Uterus (tissue), 4 donors: ENCODE measurements at places on chromosomes 2 and 18.
A peak's percentile ranks its signal among the peaks of the same experiment; 100 is the strongest.

DNA sequence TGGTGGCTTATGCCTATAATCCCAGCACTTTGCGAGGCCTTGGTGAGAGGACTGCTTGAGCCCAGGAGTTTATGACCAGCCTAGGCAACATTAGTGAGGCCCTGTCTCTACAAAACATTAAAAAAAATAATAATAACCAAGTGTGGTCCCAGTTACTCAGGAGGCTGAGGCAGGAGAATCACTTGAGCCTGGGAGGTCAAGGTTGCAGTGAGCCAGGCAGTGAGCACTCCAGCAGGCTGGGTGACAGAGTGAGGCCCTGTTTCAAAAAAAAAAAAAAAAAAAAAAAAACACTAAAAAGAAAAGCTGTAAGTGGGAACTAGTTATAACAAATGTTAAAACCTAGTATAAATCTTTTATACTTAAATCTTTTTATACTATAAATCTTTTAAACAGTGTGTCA, 146.2 kb upstream of the ITGA4 start:
- no peak for DNase-seq

- DNase-seq, result no peak
Measured at GRCh38 chr18:49894517-49895226, 81.3 kb upstream of the ACAA2 start.

DNA sequence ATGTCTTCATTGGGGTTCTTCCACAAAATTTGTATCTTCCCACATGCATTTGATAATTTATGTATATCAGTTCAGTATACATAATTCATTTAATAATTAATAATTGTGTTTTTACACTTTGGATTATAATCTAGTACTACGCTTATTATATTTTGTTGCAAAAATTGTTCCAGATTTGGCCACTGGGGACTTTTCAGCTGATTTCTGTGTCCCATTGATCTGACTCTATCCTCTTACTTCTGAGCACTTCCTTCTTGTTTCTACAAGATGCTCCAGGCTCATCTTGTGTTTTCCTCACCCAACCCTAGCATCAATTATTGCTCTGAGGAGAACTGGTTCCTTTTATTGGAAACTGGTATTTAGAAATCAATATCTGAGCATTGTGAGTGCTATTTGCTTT, 215.3 kb upstream of the CDH19 start:
- no peak for DNase-seq

- no peak for DNase-seq
Measured at GRCh38 chr18:48402953-48403352, 6.2 kb downstream of the ZBTB7C start.

GRCh38 chr2:62774555-62775366, 69.2 kb downstream of the EHBP1 start:
- peak; percentile 20 for DNase-seq

- peak; percentile 79 for DNase-seq
Measured at GRCh38 chr2:73892631-73893329, at the start of gene ACTG2. Gene ACTG2, plus strand, starts transcription at chr2:73893008. Its CDS starts 8,304 bp downstream, at chr2:73901312.
